ENCODE measurements at places on chromosomes 5 and 9.

DNA sequence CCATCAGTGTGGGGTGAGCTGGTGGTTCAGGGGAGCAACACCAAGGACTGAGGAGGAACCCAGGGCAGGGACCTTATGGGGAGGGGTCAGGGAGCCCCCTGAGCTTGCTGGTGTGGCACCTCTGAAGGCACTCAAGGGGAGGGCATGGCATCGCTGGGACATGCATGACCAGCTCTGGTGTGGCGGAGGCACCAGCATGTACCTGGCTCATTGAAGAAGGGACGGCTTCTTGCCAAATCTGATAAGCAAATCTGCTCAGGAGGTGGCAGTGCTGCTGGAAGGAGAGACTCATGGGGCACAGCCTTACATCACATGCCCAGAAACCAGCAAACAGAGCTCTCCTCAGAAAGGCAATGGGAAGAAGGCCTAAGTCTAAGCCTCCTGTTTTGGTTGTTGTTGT, 421.8 kb downstream of the SEMA5A start:
- DNase-seq: no peak

- DNase-seq: no peak
Observed at GRCh38 chr5:74454263-74455030, 186.1 kb downstream of the ENC1 start.

- no peak for DNase-seq
Observed at GRCh38 chr9:7770111-7770510, 29.5 kb downstream of the DMAC1 start.

GRCh38 chr9:69204326-69204725, 30.2 kb downstream of the TJP2 start:
- DNase-seq: no peak

GRCh38 chr5:53350991-53351770, 129.2 kb upstream of the FST start:
- no peak for DNase-seq

GRCh38 chr5:159021901-159022556, 77.7 kb downstream of the EBF1 start:
- no peak for DNase-seq

GRCh38 chr9:90774071-90774470, 27.5 kb upstream of the SYK start:
- no peak for DNase-seq

DNA sequence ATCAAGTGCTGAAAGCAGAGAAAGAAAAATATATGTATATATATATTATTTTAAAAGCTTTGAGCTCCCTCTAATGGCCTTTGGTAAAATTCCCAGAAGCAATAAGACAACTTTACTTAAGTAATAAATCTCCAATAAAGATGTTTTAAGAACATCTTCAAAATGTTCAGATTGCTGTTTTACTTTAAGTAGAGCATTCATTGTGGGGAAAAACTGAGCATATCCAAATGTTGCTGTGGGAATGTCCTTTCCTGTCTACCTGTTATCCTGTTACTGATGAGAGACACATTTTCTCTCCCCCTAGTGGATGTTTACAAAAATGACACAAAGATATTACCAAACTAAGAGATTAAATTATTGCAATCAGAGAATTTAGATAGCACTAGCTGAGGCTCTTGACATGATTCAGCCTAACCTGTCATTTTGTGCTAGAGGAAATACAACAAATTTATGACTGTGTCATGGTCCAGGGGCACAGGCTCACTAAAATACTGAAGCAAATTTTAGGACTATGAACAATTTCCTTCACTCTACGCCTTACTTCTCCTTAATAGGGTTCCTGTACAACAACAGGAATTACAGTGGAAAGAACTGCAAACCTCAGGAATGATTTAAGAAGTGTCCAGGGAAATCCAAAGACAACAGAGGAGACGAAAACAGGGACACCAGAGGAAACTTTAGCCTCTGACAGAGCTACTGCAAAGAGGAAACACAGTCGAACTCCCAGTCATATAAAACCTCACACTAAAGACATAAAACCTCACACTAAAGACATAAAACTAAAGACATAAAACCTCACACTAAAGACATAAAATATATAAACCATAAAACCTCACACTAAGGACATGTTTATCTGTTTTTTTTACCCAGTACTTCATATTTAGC, 24.3 kb upstream of the PRRC1 start:
- peak; percentile 35 for DNase-seq

GRCh38 chr5:81424728-81425127, 30.8 kb upstream of the ACOT12 start:
- DNase-seq: no peak

- DNase-seq: no peak
Observed at GRCh38 chr9:6671416-6671815, 25.9 kb upstream of the GLDC start.

DNA sequence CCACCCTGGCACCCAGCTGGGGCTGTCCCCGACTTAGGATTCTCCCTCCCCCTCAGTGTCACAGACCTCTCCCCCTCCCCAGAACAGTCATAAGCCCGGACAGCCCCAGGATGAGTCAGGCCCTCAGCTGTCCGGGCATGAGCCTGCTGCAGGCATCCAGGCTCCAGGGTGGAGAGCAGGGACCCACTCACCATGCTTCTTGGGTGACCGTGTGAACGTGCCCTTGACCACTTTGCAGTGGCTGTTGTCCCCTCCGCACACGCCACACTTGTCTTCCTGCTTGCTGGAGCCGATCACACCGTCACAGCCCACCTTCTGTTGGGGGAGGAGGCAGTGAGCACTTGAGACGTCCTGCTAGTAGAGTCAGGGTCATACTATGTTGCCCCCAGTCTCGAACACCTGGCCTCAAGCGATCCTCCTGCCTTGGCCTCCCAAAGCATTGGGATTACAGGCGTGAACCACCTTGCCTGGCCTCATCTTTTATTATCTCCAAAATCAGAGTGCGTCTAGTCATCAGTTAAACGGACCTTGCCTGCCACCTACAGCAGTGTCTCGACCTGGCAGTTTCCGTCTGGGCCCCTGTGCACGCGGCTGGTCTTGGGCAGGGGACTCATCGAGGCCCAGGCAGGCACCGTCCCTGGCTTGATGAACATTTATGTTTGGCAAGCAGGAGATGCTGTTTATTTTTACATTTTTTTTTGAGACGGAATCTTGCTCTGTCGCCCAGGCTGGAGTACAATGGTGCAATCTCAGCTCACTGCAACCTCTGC, 72.6 kb downstream of the ZNF354C start:
- DNase-seq: no peak

GRCh38 chr5:107796797-107797196, 126.1 kb upstream of the EFNA5 start:
- no peak for DNase-seq

DNA sequence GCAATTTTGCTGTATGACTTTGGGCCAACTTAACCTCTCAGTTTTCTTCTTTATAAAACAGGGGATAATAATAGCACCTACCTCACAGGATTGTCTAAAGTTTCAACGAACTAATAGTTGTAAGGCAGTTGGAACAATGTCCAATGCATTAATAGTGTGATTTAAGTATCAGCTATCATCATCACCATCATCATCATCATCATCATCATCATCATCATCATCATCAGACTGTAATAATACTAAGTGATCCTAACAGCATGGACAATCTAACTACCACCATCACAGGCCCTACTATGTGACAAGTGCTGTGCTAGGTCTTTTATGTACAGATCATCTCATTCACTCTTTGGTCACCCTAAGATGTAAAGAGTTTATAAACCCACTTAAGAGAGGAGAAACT, 196.0 kb downstream of the MAPKAP1 start:
- DNase-seq: no peak

- DNase-seq: no peak
Observed at GRCh38 chr9:19456426-19456825, 47.6 kb downstream of the ACER2 start.

DNA sequence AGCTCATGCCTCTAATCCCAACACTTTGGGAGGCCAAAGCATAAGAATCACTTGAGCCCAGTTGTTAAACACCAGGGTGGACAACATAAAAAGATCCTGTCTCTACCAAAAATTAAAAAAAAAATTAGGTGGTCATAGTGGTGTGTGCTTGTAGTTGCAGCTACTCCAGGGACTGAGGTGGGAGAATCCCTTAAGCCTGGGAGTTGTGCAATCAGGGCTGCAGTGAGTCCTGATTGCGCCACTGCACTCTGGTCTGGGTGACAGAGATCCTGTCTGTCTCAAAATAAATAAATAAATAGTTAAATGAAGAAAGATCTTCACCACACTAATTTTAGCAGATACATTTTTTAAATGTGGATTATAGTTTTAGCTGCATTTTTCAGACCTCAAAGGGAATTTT, 433.2 kb downstream of the MAT2B start:
- no peak for DNase-seq

DNA sequence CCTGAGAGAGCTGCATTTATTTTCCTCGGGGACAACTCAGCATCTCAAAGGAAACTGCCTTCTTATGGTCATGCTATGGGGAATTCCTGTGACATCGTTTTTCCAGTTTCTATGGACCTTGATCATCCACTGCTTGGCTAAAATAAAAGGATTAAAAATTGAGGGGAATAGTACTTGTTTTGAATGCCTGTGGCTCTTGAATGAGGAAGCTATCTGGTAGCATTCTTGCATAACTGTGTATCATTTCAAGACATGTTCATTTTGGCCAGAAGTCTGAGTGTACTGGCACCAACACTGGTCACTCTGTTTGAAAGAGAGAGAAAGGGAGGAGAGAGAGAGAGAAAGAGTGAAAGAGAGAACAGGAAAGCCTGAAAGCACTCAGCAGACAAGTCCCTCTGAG, 116.7 kb downstream of the DOCK2 start:
- no peak for DNase-seq

- DNase-seq: no peak
Observed at GRCh38 chr5:95392593-95393182, 1.5 kb downstream of the FAM81B start.

DNA sequence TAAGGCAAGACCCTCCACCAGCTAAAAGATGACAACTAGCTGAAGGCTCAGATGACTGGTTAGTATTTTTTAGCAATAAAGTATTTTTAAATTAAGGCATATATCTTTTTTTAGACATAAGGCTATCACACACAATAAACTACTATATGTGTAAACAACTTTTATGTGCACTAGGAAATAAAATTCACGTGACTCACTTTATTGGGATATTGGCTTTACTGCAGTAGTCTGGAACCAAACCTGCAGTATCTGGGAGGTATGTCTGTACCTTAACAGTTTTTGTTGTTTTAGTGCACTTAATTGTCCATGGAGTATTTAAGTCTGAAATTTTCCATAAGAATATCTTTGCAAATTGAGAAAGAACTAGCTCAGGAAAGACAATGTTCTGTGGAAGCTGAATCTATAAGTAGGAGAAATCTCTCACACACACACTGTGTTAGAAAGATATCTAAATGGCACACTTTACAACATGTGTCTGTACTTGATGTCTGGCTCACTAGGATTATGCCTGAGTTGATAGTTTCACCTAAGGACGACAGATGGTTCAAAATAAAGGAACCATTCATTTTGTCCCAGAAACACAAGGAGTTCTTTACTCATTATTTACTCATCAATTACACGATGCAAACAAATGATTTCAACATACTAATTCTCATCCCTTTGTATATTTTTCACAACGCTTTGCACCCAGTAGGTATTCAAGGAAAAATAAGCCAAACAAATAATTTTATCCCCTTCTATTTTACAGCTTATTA, 4.6 kb downstream of the RAPGEF6 start:
- DNase-seq: no peak

GRCh38 chr5:124061663-124062062, 549.7 kb downstream of the CSNK1G3 start:
- DNase-seq: no peak

DNA sequence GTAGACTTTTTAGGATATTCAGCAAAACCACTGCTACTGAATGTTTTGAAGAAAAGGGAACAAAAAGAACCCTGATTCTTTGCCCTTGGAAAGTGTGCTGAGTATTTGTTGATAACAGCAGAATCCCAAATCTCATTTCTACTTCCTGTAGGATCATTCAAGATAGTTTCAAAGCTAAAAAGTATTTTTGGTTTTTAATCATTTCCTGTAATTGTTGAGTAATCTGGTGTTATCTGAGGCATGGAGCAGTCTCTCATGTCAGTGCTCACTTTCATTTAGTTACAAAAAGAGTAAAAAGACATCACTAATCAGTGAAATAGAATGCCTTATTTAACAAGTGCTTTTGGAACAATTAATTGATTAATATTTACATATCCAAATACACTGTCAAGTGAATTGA, 56.1 kb downstream of the ITGA2 start:
- DNase-seq: no peak

DNA sequence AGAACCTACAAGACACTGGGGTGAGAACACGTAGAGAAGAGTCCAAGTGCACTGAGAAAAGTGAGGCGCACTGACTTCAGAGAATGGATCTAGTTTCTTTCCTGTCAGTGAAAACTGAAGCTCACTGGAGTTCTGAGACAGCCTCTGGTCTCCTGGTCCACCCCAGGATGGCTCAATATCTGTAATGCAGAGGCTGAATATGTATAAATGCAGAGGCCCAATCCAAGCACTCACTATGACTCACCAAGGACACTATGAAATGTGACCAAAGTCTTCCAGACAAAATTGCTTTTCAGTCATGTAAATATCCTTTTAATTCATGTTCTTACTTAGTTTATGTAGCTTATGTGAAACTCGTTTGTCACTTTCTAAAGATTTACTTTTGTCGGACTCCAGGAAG, 53.8 kb downstream of the NFIB start:
- DNase-seq: no peak

- DNase-seq: no peak
Observed at GRCh38 chr5:31811210-31811609, 172.3 kb downstream of the PDZD2 start.

DNA sequence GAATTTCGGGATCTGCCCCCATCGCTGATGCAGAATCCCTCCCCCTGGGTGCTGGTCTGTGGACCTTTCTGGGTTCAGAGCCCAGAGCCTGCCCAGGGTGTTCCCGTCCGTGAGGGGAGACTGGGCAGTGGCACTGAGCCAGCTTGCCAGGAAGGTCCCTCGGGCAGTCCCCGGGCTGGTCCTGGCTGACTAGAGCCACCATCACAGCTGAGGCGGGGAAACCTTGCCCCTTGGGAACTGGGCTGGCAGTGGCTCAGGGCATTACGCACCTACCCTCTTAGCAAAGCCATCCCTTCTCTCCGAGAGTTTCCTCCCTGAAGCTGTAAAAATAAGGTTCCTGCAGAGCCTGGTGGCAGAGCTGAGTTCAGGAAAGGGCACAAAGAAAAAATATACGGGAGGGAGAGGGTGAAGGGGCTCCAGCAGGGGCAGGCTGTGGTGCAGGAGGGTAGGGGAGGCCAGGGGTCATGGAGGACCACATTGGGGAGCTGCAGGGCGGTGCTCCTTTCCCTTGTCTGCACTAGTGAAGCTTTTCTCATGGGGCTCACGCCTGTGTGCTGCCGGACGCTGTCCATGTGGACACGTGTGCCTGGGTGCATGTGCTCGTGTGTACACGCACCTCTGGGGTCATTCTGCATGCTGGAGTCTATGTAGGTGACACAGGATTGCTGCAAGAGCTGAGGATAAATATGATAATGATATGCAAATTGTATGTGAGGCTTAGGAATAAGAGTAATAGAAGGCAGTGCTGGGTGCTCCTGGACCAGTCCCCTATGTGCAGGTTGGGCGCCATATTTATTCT, 118.9 kb downstream of the LHX2 start:
- DNase-seq: no peak

GRCh38 chr5:67805666-67806348, 409.7 kb upstream of the PIK3R1 start:
- no peak for DNase-seq

- DNase-seq: no peak
Observed at GRCh38 chr5:160237571-160238093, 8.3 kb downstream of the FABP6 start.
